Effector memory CD8-positive, alpha-beta T cell (primary cell): ENCODE measurements at places on chromosomes 16 and 17.
A peak's percentile ranks its signal among the peaks of the same experiment; 100 is the strongest.

- peak; percentile 14 for DNase-seq
Measured at GRCh38 chr16:9090101-9090959, 1.1 kb upstream of the HAPSTR1 start.

DNA sequence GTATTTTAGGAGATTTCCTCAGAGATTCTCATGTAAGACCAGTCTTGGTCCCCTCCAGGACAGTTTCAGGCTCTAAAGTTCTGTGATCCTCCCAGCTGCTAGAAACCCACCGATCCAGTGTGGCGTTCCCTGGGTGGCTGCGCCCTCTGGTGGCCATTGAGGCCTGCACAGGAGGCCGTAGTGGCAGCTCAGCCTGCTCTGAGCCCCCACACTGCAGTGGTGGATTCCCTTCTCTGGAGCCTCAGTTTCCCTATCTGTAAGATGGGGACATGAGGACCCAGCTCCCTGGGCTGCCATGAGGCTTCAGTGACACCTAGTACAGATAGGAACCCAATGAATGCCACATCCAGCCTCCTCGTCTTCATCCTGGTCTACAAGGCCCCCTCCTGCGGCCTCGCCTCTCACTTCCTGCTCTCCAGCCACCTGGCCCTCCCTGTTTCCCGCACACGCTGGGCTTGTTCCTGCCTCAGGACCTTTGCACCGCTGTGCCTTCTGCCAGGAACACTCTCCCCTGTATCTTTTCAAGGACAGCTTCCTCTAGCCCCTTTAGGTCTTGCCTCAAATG lies 16.5 kb downstream of the CCDC102A start:
- peak; percentile 80 for DNase-seq

- no peak for DNase-seq
Measured at GRCh38 chr17:1789936-1790335, 28.1 kb downstream of the SERPINF1 start.

DNA sequence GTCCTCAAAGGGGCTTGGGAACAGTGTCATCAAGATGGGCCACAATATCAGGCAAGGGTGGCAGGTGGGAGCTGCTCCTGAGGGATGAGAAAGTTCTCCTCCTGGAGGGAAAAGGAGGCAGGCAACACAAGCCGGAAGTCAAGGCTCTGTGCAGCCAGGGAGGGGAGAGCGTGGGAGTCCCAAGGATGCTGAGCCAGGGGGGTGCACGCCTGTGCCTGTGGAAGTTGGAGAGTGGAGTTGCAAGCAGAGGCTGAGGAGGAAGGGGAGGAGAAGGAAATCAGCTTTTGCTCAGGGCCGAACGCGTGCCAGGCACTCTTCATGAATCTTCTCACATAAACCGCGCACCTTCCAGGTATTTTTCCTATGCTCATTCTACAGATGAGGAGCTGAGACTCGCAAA lies 7.4 kb upstream of the SLC13A2 start:
- DNase-seq: no peak

- DNase-seq: no peak
Measured at GRCh38 chr17:55731586-55732250, 9.1 kb upstream of the TMEM100 start.

DNA sequence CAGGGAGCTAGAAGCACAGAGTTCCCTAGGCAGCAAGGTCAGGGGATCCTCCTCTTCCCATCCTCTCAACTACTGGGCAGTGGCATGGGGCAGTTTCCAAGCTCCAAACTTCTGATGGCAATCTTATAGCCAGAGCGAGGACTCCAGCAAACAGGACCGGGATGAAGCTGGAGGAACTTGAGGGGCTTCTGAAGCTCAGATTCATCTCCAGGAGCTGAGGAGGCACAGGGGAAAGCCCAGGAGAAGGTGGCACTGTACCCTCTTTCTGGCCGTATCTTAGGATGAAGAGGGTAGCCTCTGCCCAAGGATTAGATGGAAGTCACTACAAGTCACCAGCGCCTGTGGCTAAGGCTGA lies 50.0 kb upstream of the RPL38 start:
- no peak for DNase-seq

GRCh38 chr16:11708421-11708820 lies 34.2 kb downstream of the TXNDC11 start:
- no peak for DNase-seq

DNA sequence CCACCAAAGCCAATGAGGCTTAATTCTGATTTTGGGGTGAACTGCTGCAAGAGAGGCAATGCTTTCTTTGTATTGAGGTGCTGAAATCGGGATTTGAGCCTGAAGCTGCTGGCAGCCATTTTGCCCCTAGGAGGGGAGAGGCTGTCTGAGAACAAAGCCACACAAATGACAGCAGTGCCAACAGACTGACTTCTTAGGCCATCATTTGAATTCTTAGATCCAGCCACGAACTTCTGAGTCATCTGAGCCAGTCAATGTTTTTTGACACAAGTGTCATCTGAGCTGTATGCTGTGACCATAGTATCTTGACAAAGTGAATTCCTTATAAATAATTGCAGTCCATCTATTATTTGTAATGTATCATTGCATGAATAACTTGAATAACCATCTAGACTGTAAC lies 29.0 kb downstream of the HYDIN start:
- no peak for DNase-seq

- no peak for DNase-seq
Measured at GRCh38 chr16:50977138-50977537, 173.9 kb downstream of the SALL1 start.

- DNase-seq: no peak
Measured at GRCh38 chr17:31880311-31880710, 21.2 kb downstream of the UTP6 start.

DNA sequence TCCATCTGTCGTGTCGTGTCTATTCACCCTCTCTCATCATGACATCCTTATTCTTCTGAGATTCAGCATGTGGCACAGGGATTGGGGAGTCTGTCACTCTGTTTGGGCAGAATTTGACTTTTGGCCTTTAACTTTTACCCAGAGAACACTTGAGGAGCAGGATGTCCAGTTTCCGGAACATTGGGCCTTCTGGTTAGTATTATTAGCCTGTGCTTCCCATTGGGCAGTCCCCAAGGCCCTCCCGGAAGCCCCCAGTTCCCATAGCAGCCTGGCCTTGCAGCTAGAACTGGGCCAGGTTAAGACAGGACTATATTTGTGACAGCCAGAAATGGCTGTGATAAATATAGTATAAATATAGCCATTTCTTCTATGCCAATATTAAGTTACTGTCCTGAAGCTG lies 9.6 kb downstream of the SCN4A start:
- no peak for DNase-seq

DNA sequence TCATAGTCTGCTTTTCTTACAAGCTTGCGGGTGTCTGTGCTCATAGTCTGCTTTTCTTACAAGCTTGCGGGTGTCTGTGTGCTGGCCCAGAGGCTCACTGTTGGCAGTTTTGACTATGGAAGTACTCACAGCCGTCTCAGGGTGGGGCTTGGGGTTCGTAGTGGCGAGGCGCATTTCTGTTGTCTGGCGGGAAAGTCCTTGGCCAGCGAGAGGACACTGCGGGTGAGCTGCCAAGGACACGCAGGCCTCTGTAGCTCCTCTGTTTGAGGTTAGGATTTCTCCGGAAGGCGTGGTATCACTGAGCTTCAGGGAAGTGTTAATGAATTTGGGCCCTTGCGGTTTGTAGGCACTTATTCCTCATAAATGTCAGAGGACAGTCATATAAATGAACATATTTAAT lies 13.5 kb downstream of the TBCD start:
- DNase-seq: no peak

DNA sequence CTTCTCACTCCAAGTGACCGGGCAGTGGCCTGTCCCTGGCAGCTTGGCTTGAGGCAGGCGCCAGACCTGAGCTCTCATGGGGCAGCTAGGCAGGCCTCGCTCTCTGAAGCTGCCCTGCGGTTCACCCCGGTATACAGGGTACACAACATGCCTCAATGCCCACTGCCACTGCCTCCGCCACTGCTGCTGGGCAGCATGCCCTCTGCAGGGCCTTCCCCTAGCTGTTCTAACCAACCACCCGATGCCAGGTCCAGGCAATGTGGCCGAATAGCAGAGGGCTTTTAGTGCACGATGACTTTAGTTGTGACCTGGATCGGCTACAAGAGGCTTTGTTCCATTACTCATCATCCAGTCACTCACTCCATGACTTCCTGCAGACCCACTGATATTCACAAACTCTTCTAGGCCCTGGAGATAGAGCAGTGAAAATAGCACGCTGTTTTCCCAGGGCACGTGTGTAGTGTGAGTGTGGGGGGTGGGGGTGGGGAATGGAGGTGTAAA lies 19.7 kb downstream of the CDC42EP4 start:
- no peak for DNase-seq

DNA sequence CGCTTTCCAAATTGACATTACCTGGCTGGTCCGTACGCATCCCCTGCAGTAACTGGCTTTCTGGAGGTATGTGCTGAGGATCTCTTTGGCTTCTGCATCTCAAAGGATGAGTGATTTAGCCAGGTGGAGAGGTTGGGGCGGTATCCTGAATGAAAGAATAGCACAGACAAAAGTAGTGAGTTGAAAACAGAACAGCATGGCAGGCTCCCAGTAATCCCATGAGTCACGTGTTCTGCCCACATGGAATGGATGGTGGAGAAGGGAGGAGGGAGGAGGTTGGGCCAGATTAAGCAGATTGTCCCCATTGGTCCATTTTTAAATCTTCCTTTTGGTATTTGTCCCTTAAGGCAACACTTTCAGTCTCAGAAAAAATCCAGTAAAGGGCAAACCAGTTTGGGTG lies 176.0 kb downstream of the WWOX start:
- DNase-seq: no peak

DNA sequence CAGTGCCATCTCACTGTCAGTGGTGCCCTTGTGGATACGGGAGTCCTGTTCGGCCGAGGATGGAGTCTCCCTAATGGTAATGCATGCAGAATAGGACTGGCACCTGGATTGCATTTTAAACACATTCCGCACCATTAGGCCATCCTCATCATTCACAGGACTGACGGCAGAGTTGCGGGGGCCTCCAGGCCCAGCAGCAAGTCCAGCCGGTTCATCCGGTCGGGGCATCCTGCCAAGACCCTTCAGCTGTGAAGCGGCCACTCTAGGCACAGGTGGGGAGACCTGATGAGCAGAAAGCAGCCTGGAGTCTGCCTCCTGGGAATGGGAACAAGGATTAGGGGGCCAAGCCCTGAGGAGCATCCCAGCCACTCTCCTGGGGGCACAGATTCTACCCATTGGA lies 90.3 kb upstream of the XYLT1 start:
- DNase-seq: no peak

DNA sequence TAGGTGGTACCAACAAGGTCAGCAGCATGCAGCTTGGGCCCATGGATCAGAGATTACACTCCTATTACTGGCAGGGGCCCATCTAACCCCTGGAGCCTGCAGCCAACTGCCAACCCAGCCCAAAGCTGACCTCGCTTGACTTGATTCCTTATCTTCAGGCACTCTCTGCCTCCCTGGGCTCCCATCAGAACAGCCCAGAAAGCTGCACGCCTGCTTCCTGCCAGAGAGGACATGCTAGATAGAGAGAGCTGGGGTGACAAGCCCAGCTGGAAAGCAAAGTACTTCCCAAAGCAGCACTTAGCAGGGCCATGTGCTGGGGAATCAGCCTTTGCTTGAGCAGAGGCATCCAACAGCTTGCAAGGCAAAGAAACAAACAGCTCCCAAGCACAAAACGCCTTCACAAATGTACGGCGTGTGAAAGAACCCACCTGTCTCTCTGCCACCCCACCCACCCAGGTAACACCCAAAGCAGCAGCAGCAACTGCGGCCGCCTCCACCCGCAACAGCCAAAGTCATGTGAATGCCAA lies 74.2 kb upstream of the NLK start:
- no peak for DNase-seq

DNA sequence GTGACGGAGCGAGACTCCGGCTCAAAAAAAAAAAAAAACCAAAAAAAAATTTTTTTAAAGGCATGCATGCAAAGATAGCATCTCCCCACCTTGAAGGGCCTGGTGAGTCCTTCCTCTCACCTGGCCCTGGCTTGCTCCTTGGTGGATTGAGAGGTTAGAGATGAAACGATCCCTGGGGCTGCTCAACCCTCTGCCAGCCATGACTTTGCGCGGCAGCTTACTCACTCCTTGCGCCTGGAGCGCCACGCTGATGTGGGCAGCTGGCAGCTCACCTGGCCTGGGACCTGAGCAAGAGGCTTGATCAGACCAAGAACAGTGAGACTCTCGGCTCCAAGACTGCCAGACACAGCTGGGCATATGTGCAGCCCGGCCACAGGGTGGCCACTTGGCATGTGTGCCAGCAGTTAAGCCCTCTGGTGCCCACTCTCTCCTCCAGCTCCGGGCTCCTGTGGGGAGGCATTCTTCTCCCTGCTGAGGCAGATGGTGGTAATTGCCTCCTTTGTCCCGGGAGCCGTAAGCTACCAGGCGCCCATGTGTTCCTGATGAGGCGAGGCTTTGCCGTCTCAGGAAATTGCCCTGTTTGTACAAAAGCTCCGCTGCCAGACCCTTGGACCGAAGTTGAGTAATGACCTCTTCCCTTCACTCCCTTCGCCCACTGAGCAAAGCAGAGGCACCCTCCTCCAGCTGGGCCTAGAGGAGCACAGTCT lies 5.1 kb upstream of the EVPL start:
- DNase-seq: no peak

- no peak for DNase-seq
Measured at GRCh38 chr17:43877451-43878155, 29.7 kb downstream of the MPP2 start.

- DNase-seq: no peak
Measured at GRCh38 chr16:50448981-50449380, 80.2 kb upstream of the BRD7 start.

DNA sequence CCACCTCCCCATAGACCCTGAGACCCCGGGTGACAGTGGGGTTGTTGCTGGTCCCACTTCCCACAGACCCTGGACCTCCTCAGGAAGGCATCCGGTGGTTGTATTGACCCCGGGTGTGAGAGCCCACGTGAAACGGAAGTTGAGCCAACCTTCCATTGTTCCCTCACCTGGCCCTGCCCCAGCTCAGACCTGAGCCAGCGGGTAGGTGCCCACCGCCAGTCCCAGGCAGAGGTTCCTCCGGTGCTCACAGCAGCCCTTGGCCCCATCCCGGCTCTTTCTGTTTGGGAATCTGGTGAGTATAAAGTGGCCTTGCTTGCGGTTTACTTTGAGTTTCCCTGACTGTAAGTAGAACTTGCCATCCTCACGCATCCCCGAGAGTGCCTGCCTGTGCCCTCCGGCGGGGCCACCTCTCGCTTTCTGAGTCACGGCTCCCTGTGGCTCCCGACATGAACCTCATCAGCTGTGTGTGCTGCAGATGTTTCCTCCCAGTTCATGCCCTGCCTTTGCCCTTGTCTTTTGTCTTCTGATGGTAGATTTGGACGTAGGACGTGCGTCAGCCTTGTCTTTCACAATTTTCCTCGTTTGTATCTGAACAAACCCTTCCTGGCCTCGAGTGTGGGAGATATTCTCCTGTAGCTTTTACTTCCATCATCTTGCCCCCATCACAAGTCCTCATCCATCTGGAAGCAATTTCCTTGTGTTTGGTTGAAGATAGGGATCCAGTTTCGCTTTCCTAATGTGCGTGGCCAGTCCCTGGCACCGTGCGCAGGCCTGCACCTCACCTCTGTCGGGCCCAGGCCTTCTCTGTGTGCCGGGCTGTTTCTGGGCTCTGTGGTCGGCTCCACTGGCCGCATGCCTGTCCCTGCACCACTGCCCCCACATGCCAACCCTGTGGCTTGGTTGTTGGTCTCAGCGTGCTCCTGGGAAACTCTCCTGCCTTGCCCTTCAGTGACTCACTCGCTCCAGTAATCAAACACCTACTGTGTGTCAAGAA lies 76.0 kb downstream of the METRNL start:
- DNase-seq: no peak

- no peak for DNase-seq
Measured at GRCh38 chr16:17340804-17341203, 130.0 kb downstream of the XYLT1 start.
